Stimulated activated CD4-positive, alpha-beta T cell treated with anti-CD3 and anti-CD28 coated beads, TNF-alpha, amount 100 ng/mL, for 24 hours (primary cell): ENCODE measurements at places on chromosomes 11 and 22.

DNA sequence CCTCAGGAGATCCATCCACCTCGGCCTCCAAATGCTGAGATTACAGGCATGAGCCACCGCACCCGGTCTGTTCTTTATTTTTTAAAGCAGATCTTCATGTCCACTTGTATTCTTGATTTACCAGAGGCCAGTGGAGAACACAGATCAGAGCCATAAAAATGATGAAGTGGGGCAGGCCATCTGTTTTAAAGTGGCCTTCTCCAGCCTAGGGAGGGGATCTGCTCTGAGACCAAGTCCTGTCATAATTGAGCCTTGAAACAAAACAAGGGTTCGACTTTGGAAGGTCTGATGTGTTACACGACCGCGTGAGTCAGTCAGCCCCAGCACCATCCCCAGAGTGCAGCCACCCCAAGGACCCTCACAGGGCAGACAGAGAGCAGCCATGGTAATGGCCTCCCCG, 27.5 kb downstream of the ABCC8 start:
- DNase-seq, result no peak

GRCh38 chr11:16758382-16759024, 20.1 kb downstream of the C11orf58 start:
- DNase-seq, result no peak

DNA sequence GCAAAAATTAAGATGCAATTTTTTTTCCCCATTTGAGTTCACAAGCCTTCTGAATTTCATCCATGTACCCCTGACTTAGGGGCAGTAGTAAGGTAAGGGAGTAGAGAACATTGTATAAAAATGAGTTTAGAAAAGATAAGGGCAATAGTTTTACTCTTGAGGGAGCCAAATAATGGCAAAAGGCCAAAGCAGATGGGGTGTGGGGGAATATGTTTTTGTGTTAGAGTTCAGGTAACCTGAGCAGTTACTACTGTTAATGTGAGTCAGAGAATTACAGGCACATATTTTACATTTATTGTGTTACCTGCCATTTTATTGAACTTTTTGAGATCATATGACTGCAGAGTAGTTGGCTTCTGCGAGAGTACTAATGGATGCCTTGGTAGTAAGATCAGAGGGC, 3.1 kb downstream of the EED start:
- no peak for DNase-seq

DNA sequence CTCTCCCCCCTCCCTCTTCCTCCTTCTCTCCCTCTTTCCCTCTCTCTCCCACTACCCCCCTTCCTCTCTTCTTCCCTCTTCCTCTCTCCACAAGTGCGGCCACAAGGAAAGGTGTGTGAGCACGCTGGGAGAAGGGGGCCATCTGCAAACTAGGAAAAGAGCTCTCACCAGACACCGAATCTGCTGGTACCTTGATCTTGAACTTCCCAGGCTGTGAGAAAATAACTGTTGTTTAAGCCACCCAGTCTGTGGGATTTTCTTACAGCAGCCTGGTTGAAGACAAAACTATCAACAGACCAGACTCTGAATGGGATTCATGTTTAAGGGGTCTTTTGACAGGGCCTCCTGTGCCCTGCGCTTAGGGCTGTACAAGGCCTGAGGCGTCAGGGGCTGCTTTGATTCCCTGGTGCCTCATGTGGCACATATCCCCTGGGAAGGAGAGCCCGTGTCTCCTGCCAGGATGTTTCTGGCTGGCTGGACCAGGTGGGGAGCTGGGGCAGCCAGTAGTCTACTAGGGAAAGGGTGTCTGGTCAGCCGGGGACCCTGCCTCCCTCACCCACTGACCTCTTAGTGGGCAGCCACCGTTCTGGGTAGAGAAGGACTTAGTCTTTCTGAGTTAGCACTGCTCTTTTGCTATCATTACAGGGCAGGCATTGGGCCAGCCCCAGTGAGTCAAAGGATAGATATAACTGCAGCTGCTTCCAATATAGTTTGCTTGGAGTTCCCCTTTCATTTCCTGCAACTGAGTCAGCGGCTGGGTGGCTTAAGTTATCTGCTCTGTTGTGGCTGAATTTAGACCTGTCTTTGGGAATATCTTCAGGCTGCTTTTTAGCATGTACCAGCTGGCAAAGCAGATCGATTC, 6.2 kb downstream of the PANX1 start:
- DNase-seq, result no peak

- DNase-seq, result no peak
These were observed 38.8 kb upstream of the PHF21A start for GRCh38 chr11:46160100-46160499.

GRCh38 chr11:14898906-14899305, 6.9 kb upstream of the CYP2R1 start:
- no peak for DNase-seq

DNA sequence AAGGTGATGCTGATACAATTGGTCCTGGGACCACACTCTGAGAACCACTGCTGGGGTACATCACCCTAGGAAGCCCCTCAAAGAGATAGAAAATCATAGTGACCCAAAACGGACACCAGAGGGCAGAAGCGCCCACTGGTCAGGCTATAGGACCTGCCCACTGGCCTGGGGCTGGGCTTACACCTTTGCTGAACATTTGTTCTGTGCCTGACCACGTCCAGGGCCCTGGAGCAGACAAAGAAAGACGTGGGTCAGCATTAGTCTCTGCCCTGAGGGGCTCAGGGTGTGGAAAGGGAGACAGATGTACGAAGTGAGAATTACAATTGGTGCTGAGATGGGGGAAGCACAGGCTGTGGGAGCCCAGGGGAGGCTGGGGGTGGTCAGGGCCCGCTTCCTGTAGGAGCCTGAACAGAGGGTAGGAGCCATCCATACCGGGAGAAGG, 14.4 kb upstream of the SERPINH1 start:
- no peak for DNase-seq

DNA sequence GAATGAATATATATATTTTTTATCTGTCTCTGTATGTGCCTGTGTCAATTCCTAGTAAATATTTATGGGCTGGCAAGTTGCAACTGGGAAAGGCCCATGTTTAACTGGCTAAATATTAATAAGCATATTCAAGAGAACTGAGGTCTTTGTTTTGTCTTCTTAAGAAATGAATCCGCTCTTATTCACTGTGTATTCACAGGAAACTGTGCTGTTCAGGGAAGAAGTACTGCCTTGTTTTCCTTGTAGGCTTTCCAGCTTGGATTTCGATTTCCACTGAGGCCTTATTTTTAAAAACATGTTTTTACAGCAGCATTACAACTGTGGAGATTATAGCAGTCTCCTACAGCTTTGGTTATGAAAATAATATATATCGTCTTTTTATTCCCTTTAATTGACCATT, 64.7 kb downstream of the LDLRAD3 start:
- no peak for DNase-seq

DNA sequence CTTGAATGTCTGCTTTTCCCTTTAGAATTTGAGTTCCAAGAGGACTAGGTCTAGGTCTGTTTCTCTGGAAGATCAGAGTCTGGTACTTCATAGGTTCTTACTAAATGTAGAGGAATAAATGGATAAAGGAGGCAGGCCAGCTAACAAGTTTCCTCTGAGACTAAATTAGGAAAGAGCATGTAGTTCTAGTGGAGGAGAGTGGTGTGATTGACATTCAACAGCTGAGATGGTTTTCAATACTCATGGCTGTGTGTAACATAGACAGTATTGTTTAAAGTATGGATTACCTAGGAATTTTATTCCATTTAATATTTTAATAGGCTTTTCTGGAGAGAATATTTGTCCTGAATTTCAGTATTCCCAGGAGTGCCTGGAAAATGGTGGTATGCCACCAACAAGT, 364.7 kb downstream of the METTL15 start:
- DNase-seq, result no peak

GRCh38 chr22:22351366-22351765, 106.8 kb downstream of the VPREB1 start:
- DNase-seq, result no peak

DNA sequence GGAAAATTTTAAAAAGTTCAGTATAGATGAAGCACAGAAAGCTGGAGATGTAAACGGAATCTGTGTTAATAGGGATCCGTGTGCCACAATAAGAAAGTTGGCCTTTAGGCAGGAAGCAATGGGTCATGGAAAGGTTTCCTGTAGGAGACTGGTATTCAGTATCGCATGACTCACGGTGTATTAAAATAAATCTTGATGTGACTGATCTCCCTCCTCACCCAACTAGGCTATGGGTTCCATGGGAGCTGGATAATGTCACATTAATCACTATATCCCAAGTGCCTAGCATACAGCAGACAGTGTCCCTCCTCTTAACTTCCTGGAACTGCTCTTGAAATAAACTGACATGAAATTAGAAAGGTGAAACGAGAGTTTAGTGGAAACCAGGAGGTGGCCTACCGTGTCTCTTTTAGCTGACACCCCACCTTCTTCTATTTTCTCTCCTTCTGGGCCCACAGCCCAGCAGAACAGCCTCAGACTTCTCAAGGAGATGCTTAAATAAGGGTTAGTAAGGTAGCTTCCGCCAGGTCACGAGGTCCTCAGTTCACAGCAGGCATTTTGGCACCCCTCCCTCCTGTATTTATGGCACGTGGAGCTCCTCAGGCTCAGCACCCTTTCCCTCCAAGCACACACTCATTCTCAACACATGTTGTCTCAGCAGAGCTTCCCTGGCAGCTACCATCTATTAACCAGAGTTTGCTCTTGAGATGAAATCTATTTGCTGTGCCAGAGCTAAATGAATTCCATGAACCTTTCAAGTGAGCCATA, 118.8 kb downstream of the NXPE2 start:
- DNase-seq, result no peak

GRCh38 chr22:27004434-27004833, 347.0 kb downstream of the MIAT start:
- DNase-seq, result no peak

- DNase-seq, result no peak
These were observed 37.2 kb downstream of the SLC35F2 start for GRCh38 chr11:107821199-107821927.

DNA sequence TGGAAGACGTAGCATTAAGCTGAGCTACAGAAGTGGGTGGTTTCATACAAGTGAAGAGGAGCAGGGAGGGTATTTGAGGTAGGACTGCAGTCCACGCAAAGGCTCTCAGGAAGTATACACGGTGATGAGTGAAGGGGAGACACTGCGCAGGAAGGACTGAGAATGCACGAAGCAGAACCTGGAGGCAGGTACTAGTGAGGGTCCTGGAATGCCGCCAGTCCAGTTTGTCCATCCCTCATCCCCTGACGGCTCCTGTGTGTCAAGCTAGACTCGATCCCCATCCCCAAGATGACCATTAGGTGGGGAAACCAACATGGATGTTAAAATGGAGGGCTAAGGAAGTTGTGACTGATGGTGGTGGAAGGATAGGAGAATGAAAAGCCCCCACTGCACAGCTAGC, 23.8 kb downstream of the ART5 start:
- DNase-seq, result no peak

DNA sequence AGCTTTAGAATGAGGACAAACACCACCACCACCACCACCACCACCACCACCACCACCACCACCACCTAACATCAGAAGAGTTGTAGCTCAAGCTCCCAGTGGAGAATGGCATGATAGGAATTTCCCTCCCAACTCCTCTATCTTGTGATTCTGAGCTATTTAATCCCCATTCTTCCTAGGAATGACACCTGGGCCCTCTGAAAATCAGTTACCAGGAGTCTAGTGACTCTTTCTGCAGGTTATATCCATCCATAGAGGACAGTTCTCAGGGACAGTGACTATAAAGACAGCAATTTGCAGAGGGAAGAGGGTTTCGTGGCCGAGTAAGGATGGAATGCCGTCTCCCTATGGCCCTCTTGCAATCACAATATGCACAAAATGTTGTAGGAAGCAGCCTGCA, 27.8 kb downstream of the MYH9 start:
- no peak for DNase-seq

GRCh38 chr11:12543596-12544415, 130.4 kb upstream of the TEAD1 start:
- DNase-seq, result no peak
